ENCODE measurements at places on chromosomes 2 and 18.

DNA sequence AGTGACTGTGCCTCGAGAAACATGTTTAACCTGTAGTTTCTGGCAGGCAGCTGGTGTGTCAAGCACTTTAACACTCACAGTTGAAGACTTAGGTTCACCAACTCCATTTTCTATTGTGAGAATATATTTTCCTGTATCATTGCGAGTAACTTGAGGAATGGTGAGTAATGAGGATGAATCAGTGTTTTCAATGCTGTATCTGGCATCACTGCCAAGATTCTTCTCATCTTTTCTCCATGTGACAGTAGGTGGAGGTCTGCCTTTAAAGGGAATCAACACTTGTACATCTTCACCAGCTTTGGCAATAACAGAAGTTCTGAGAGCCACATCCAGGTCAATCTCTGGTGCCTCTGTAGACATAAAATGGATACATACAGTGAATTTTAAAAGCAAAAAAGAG, 72.8 kb downstream of the PLEKHA3 start:
- no peak for DNase-seq

DNA sequence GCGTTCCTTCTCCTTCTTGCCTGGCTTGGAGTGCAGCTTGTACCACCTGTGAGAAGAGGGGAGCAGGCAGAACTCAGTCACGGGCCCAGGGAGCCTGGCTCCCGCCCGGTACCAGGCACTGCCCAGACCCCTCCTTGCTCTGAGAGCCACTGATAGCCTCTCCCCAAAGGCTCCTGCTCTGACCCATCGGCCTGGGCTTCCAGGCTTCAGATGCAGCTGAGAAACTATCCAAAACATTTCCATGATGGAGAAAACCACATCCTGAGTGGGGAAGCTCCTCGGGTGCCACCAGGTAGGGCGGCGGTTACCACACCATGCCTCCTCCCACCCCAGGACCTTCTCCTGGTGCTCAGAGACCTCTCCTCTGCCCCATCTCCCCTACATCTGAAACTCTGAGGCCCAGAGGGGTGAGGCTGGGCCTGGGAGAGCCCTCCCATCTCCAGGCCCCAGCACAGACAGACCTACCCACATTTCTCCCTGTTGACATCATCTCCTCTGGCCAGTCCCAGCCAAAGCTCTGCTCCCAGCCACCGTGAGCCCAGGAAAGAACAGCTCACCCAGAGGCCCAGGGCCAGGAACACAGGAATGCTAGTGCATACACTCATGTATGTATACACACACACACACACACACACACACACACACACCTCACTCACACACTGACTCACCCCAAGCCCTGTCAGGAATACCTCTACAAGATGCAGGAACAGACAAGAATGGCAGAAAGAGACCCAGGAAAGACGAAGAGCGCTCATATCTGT, 17.9 kb upstream of the SFXN5 start:
- DNase-seq = no peak

- DNase-seq = no peak
Measured at GRCh38 chr2:199690225-199690624, 160.8 kb downstream of the FTCDNL1 start.

GRCh38 chr18:44729631-44730101, 49.0 kb downstream of the SETBP1 start:
- DNase-seq = peak; percentile 14

DNA sequence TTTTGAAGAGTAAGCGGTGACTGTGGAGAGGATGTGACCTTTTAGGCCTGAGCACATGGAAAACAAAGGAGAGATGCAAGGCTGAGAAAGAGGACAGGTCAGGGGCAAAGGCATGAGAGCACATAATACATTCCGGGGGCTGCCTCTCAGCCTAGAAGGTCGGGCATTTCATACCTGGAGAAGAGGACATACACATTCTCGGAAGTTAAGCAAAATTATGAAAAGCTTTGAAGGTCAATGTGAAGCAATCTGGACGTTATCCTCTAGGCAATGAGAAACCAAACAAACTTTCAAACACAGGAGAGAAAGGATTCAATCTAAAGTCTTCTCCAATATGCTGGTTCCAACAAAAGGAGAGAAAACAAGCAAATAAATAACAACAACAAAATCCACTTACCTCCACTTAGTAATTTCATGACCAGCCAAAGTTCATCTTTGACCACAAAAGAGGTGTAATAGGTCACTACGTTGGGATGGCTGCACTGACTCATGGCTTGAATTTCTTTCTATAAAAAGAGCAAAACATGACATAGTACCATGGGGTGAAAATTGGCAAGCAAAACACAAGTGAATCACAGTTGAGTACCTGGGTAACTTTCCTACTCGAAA, 80.4 kb downstream of the STK39 start:
- DNase-seq = no peak

DNA sequence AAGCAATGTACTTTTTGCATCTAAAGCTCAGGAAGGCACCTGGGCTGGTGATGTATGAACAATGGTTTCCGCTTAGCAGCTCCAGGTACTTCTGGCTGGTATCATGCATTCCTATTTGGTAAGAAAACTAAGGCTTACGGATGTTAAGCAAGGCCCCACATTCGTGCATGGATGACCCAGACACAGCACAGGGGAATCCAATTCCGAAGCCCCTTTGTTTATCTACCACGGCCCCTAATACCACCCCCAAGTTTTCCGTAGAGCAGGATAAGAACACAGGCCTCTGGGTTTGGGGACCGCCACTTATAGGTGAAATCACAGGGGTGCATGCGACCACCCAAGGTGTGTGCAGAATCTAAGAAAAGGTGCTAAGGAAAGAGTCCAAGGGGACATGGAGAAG, 192.1 kb upstream of the ID2 start:
- no peak for DNase-seq

GRCh38 chr2:158391876-158392275, 64.7 kb downstream of the CCDC148 start:
- DNase-seq = no peak

GRCh38 chr2:7604456-7604855, 687.2 kb downstream of the RNF144A start:
- no peak for DNase-seq

- no peak for DNase-seq
Measured at GRCh38 chr2:141411419-141411818, 719.4 kb downstream of the LRP1B start.

DNA sequence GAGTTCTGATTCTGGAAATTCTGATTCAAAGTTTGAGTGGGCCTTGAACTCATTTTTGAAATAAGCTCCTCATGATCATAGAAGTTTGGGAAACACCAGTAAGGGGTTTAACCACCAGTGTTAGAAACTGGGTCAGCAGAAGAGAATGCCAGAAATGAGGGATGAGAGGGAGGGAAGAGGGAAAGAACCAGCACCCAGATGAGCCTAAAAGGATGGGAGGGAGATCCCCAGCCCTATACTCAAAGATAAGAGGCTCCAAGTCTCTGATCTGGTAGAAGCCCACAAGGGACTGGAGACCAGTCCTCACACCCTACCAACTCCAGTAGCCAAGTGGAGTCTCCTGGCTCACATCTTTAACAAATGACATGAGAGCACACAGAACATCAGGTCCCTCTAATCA, 305.0 kb upstream of the NRP2 start:
- DNase-seq = no peak

GRCh38 chr2:224109751-224110150, 70.7 kb upstream of the SERPINE2 start:
- no peak for DNase-seq

GRCh38 chr2:15298770-15299169, 262.4 kb downstream of the NBAS start:
- no peak for DNase-seq

GRCh38 chr2:32418778-32419177, 62.0 kb downstream of the BIRC6 start:
- DNase-seq = no peak

- DNase-seq = no peak
Measured at GRCh38 chr2:241082341-241083090, 19.6 kb downstream of the MTERF4 start.

DNA sequence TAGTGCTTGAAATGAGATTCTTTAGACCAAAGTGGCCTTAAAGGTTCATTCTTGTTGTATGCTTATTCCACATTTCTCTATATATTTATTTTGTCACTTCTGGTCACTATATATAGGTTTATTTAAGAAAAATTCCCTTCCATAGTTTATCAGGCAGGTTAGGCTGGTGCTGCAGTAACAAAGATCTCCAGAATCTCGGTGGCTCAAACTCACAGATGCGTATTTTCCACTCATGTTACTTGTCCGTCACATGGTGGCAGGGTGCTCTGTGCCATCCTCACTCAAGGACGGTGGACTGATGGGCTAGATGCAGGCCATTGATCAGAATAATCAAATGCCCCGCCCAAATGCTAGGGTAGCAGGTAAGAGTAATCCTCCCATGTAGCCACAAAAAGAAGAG, 19.8 kb downstream of the SPTBN1 start:
- DNase-seq = no peak

DNA sequence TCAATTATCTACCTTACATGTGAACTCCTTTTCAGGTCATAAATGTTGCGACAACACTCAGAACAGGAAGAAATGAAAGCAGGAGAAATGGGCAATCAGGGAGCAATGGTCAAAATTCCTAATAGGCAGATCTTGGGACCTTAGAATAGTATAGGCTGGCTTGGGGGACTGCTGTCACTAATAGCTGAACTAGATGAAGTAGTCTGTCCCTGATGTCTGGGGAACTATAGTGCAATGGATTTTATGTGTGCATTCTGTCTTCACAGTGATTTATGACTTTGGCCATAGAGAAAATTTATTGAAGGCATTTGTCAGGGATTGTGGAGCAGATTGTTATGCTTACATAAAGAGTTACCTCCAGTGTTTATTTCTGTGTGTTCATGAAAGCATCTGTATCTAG, 6.1 kb upstream of the DPP10 start:
- no peak for DNase-seq

- no peak for DNase-seq
Measured at GRCh38 chr2:63192889-63193774, 142.5 kb downstream of the OTX1 start.

- DNase-seq = no peak
Measured at GRCh38 chr2:192127434-192127833, 67.3 kb downstream of the TMEFF2 start.

DNA sequence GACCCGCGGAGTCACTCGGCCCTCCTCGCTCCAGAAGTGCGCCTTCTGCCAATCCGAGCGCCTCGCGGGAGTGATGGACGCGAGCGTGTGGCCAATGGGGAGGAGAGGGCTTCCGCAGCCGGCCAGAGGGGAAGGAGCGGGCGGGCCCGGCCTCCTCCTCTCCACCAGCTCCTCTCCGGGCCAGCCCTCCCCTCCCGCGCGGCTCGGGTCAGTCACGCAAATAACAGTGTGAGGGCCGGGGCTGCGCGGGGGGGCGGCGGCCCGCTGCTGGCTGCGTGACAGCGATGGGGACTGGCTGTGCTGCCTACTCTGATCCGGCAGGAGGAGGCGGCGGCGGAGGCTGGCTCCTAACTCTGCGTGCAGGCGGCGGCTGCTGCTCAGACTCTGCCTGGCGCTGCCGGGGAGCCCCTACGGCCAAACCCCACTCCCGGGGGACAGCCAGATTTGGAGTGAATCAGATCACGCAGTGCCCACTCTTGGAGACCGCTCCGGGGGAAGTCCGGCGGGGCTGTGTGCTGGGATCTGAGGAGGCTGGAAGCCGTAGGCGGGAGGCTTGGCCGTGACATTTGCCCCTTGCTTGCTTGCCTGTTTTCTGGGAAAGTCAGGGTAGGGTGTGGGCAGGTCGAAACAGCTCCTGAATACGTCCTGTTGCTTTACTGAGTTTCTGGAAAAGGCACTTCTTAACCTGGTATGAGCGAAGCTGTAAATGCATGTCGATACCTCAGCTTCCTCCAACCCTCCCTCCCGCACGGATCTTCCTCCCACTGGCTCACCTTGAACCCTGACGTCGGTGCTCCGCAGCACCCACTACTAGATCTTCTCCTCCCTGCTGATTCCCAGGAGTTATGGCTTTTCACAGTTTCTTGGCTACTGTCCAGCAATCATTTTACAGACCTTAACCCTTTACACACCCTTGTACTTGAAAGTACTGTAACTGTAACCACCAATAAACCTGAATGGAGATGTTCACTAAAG, 97.9 kb upstream of the SERTAD2 start:
- no peak for DNase-seq

- no peak for DNase-seq
Measured at GRCh38 chr2:45237128-45237527, 227.9 kb upstream of the SIX2 start.

GRCh38 chr18:9854801-9855676, 30.7 kb upstream of the TXNDC2 start:
- no peak for DNase-seq

DNA sequence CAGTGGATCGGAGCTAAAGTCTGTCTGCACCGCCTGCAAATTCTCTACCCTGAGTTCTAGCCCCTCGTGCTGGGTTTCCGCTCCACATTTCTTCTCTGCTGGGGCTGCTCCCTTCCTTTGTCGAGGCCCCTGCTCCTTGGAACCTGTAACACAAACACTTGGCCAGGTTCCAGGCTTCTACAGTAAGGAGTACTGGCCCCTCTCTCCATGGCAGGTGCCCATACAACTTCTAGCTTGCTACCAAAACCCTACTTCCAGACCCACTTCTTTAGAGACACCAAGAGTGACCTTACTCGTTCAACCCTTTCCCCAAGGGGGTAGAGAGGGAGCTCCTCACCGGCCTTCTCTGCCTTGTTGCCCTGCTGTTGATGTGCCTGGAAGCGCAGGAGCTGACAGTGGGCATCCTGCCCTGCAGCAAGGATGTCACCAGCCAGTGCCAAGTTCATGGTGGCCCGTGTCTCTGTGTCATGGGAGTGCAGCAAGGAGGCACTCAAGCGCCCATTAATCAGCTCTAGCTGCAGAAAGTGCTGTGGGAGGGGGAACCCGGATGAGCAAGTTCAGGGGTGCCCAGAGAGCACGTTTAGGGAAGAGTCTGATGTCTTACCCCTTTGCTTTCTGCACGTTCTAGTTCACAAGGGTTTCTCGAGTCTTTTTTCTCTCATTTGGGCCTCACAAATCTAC, 1.1 kb downstream of the PREB start:
- no peak for DNase-seq
